H1 (cell line): ENCODE measurements at places on chromosomes 3 and 15. TPM values are rescaled to one million over a fixed set of nuclear protein-coding genes. Genes with fewer than 3 reads are reported as not detected.

- no peak for DNase-seq
Observed at GRCh38 chr15:63203451-63204090, 14.2 kb downstream of the RAB8B start.

NPAP1 gene
- total RNA-seq = 0.07 TPM in 1 of 2 replicates, not detected in the other

DNA sequence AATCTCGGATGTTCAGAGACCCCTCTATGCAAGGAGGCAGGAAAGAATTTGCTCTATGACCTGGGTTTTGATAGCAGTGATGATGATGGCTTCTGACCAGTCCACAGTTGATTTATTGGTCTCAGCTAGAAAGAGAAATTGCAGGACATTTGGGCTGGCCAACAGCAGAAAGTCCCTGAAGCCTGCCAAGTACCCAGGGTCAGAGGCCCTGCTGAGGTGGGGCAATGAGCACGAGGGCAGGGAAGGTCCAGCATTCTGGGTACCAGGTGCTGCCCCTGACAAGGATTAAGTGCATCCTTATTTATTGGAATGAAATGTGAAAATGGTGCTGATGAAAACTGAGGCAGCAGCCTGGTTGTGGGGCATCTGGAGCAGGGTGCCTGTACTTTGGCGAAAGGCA is 19.8 kb downstream of the C3orf62 start:
- DNase-seq = no peak

GTPBP8 gene
- total RNA-seq = 25.8 and 28.8 TPM in 2 replicates

IL20RB gene
- total RNA-seq = 1.6 and 2.6 TPM in 2 replicates

- no peak for DNase-seq
Observed at GRCh38 chr3:117476572-117476971, 767.0 kb downstream of the TUSC7 start.

MINAR1 gene
- total RNA-seq = 0.59 and 0.67 TPM in 2 replicates
